ENCODE measurements at places on chromosomes 13 and 19.

DNA sequence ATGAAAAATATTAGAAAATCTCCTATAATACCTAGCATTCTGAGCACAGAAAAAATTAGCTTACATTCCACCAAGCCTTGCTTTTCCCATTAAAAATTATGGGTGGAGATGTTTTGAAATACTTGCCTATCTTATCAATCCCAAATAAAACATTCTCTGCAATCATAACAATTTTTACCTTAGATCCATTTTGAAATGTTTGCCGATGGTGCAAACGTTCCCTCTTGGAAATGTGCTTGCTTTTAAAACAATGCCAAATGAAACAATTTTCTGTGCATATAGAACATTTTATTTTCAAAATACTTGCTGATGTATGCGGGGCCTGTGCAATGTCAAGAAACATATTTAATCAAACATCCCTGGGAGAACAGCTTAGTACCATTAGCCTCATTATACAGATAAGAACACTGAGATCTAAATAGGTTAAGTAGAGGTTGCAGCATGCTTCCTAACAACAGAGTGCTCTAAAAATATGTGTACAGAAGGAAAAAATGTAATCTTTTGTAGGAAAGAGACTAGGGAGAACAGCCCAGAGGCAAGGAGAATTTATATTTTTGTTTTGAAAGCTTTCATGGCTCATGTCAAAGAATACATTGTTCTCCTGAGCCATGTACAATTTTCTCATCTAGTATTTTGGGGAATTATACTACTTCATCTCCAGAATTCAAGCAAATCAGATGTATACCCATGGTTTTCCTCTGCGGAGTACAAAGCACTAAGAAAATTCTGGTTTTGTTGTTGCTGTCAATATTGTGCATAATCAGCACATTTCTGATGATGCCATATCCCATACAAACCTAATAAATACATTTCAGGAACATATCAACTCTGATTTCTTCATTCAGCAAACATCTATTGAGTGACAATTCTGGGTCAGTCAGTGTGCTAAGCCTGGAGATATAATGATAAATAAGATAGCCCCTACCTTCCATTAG, 25.9 kb upstream of the FNDC3A start:
- DNase-seq, result no peak

DNA sequence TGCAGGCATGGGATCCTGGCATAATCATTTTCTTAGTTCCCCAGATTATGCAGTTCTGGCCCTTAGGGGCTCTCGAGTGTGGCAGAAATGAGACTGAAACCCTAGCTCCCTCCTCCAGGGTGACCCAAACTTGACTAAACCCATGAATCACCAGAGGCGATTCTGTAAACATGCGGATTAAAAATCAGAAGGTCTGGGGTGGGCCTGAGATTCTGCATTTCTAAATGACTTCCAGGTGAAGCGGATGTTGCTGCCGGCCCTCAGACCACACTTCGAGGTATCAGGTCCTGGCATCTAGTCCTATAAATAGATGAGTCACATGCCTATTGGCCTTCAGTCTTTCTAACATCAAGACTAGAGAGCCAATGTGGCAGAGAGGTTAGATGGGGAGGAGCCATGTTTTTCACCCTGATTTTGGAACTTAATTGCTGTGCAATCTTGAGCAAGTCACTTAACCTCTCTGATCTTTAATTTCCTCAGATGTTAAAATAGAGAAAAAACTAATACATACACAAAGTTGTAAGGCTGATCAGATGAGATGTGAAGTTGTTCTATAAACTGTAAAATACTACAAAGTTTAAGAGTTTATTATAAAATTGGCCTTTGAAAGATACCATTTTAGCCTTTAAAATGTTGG, 431.2 kb downstream of the FOXO1 start:
- no peak for DNase-seq

DNA sequence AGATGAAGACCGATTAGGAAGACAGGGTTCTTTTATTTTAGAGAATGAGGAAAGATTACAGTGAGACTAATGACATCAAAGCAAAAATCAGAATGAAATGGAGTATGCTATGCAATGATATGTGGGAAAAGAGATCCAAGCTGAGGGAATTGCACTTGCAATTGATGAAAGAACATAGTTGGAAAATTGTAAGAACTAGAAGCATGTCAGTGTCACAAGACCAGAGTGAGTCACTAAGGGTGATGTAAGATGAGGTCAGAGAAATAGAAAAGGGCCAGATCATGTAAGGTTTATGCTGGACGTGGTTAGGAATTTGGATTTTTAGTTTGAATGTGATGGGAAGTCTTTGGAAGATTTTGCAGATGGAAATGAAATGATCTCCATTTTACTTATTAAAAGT, 1937.3 kb downstream of the OLFM4 start:
- DNase-seq, result no peak

DNA sequence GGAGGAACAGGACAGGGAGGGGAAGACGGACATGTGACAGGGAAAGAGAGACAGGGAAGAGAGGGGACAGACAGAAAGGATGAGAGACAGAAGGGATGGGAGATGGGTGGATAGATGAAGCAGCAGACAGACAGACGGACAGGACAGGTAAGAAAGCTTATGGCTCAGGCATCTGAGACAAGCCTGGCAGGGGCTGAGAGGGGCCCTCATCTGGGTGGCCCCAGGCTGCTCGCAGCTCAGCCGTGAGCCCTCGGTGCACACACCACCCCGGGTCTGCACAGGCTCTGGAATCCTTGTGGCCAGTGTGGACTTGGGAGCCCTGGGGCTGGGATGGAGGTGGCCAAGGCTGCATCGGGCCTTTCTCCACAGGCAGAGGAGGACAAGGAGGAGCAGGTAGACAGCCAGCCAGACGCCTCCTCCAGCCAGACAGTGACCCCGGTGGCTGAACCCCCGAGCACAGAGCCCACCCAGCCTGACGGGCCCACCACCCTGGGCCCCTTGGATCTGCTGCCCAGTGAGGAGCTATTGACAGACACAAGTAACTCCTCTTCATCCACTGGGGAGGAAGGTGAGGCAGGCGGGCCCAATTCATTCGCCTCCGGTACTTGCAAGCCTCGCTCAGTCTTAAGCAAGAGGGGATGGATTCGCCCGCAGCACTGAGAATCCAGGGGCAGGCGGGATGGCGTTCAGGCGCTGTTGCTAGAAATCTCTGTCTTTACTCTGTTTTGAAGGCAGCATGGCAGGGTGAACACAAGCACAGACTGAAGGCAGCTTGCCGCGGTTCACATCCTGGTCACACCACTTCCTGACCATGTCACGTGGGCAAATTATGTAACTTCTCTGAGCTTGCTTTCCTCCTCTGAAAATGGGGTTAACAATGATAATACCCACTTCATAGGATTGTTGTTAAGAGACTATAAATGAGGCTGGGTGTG, 14.0 kb downstream of the GRAMD1A start:
- no peak for DNase-seq

DNA sequence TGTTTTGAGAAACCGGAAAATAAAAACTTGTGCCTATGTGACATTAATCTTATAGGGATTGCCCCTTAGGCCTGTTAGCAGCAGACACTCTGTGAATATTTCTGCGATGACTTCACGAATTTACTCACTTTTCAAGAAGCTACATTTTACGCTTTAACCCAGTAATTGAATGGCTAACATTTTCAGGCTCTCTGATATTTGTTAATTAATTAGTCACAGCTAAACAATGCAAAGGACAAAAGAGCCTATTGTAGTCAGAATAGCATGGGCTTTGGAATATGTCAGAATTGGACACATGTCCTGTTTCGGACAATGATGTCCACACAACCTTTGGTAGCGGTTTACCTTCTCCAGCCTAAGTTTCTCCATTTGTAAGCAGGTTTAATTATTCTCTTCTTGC, 506.6 kb downstream of the EFNB2 start:
- DNase-seq, result no peak

DNA sequence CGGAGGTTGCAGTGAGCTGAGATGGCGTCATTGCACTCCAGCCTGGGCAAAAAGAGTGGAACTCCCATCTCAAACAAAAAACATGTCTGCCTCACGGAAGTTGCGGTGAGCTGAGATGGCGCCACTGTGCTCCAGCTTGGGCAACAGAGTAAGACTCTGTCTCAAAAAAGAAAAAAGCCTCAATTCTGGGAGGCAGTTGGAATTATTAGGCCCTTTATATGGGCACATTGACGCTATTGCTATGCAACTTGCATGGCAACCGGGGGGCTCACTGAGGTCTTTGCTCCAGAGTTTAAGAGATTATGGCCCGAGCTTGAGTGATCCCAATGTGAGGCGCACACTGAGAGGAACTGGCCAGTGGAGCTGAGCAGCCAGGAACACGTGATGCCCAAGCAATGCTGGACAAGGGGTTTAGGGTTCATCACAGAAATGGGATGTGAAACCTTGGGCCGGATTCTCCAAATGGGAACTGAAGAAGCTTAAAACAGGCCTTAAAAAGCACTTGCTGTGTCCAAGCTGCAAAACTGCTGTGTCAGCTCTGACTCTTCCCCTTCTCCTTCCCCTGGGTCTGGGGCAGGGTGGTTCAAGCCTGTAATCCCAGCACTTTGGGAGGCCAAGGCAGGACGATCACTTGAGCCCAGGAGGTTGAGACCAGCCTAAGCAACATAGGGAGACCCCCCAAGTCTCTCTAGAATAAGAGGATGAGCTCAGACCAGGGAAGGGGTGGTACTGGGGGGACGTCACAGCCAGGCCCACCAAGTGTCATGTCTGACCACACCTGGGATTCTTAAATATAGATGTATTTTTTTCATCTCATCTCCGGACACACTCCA, 2.5 kb downstream of the FTL start:
- no peak for DNase-seq

DNA sequence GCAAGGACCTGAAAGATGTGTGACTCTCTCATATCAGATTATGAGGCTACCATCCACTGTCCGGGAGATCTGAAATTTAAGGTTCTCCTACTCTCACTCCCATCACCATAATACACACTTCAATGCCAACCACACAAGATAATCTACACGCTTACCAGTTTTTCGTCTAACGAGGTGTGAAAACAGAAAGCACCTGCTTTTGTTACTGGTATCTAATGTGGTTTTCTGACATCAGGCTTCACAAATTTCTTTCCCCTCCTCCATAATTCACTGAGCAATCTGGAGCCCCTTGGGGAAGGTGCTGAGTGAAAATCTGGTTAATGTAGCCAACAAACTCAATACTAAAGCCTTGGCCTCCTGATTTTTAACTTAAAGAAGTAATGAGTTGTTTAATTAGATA, 10.1 kb upstream of the LRCH1 start:
- DNase-seq, result no peak

DNA sequence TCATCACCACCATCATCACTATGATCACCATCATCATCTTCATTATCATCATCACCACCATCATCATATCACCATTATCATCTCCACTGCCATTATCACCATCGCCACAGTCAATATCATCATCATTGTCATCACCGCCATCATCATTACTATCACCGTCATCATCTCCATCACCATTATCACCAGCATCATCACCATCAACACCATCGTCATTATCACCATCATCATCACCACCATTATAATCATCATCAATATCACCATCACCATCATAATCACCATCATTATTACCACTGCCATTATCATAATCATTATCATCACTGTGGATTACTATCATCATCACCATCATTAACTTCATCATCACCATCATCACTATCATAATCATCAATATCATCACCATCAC, 17.3 kb upstream of the ARHGEF18 start:
- no peak for DNase-seq

DNA sequence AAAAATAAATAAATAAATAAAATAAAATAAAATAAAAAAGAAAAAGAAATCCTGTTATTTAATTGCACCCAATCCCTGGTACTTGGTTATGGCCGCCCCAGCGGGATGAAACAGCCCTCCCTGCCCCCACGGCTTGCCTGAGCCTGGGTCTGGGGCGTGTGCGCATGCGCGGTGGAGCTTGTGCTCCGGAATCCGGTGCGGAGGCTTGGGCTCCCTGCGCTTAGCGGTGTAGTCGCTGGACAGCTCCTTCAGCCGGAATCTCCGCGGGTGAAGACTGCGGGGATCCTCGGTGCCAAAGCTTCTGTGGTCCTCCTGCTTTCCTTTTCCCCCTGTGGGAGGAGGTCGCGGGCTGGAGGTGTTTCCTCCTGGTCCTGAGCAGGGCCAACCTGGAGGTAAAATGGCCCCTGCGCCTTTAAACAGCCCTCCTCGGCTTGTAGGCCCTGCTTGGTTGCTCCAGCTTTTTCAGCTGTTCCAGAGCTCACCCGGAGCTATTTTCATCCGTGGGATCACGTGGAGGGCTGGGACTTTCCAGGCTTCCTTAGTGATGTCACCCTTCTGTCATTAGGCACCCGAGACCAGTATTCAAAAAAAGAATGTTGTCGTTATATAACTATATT, at the start of gene PLA2G4C:
TSS of gene PLA2G4C (minus strand) at position 468 of the 617 bp plus-strand sequence. CDS start 4,288 bp downstream, outside the sequence.
- peak; percentile 90 for DNase-seq

DNA sequence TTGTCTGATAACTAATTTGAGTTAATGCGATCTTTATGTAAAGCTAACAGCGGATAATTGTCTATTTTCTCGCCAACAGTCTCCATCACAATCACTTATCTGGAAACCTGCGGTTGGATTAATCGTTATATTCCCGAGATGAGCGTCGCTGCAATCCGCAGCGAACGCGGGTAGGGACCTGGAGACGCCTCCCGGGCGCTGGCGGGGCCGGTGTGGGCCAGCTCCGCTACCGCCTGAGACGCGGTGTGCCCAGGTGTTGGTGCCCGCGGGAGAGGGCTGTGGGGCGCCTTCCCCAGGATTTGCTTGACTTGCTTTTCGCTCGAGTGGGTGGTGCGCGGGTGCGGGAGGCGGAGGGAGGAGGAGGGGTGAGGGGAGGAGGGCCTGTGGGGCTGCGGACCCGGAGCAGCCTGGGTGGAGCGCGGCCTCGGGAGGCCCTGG, 38.3 kb downstream of the SOX1 start:
- no peak for DNase-seq

DNA sequence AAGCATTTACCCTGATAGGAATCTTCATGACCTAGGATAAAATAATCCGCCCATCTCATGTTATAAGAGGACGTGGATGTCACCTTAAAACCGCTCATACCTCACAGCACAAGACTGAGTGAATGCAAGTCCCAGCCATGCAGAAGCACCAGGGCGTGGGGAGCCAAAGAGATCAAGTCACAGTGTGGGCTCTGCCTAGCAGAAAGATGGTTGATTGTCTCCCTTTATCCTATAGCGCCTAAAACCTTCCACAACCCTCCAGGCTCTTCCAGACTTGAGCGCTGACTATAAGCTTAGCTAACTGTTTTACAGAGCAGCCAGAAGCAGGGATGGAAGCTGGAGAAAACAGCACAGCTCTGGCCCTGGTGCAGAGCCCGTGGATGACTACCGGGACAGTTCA, 6.8 kb upstream of the ANKRD10 start:
- no peak for DNase-seq

- no peak for DNase-seq
These were observed 36.6 kb downstream of the CCDC169 start for GRCh38 chr13:36261011-36261410.
